T-helper 2 cell treated with Interferon-gamma antibody and Interleukin-4, amounts not matched to agents 5 μg/mL and 100 μg/mL, for 36 hours (primary cell): ENCODE measurements at places on chromosomes 16 and 17.

DNA sequence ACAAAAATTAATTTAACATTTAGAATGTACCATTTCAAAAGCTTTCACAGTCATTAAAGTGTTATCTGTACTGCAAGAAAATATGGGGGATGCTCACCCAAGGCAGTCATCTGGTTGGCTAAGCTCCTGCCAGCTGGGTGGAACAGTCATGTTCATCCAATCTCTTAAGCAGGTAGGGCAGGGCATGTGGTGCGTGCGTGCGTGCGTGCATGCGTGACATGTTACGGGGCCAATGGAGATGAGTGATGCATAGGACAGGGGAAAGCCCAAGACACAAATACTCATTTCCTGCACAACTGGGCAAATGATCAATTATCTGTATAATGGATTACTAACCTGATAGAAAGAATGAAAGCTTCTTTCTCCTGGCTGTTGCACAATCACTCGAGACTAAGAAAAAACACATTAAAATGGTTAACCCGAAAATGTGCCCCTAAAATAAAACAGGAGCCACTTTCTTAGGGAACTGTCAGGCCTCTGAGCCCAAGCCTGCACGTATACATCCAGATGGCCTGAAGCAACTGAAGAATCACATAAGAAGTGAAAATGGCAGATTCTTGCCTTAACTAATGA lies 104.4 kb downstream of the MYO1D start:
- no peak for DNase-seq

DNA sequence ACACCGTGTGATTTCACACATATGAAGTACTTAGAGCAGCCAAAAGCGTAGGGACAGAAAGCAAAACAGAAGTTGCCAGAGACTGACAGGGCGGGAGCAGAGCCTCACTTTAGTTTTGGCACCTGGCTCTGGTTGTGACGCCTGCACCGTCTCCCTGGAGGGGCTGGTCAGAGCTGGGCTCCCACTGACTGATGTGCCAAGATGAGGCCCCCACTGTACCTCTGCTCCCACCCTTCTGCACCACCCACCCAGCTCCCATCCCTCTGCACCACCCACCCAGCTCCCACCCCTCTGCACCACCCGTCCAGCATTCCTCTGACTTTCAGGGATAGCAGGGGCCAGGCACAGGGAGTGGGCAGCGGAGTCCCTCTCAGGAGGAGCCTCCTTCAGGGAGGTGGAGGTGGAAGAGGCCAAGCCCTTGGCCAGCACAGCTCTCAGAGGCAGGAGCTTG lies 3.2 kb upstream of the PRSS21 start:
- DNase-seq = no peak

DNA sequence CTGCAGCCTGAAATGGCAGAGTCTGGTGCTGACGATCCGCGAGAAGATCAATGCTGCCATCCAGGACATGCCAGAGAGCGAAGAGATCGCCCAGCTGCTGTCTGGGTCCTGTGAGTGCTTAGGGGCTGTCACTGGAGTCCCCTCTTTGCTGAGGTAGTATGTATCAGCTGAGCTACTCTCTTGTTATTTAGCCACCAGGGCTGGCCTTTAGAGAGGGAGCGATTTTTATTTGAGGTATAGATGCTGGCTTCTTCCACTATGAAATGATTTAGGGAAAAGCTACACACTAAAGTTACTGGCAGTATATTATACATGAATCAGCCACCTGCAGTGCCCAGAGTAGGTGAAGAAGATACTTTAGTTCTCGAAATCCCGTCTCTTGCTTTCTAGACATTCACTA lies 2.6 kb downstream of the CDK5RAP3 start:
- no peak for DNase-seq

- no peak for DNase-seq
Measured at GRCh38 chr16:60107437-60107836, 1373.3 kb upstream of the GOT2 start.

DNA sequence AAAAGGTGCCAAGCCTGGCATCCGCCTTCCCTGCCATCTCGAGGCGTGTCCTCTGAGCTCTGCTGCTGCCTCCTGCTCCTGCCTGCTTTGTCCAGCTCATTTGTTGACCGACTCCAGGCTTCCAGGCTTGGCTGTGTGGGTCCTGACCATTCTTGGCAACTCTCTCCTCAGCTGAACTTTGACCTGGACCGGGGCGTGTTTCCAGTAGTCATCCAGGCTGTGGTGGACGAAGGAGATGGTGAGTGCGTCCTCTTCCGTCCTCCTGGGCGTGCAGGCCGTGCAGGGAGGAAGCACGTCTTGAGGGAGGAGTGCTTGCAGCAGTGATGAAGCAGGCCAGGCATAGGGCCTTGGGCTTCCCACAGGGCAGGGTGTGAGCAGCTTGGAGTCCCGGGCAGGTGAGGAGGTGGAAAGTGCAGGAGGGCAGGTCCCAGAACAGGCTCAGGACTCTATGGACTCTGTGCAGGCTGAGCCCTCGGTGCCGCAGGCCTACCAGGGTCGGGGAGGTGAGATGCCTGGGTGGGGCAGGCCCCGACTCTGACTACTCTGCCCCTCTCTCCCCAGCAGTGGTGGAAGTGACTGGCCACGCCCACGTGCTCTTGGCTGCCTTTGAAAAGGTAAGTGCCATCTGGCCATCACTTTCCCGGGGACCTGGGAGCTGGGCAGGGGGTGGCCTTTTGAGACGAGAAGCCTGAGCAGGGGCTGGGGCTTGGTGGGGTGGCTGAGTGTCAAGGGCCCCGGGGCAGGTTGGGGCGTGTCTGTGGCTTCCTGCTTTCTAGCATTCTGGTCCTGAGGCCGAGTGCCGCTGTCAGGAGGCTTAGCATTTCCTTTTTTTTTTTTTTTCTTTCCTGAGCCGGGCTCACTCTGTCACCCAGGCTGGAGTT lies 28.6 kb upstream of the NUDT16L1 start:
- DNase-seq = peak; percentile 51

DNA sequence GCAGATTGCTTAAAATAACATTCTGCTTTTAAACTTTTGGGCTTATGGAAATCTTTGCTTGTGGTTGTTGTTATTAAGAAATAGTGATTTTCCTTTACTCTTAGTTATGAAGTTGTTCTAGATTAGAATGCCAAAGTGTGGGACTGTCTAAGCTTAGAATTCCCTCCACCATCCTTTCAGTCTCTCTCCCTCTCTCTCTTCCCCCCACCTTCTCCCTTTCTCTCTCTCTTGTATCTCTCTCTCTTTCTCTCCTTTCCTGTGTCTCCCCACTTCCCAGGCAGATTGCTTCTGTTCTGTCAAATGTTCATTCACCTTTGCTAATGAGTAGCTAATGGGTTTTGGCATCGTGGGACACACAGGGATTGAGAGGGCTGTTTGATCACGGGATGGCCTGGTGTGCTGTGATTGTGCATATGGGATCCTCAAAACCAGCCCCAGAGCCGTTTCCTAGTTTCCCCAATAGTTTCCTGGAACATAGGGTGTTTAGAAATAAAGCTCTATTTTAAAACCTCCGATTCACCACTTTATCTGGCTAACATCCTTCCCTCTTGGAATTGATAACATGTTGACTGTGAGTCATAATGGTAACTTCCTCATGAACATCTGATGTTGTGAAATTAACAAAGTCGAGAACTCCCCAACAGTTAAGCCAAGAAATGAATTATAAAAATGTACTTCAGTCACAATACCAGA lies 502.6 kb downstream of the TMEM114 start:
- no peak for DNase-seq

DNA sequence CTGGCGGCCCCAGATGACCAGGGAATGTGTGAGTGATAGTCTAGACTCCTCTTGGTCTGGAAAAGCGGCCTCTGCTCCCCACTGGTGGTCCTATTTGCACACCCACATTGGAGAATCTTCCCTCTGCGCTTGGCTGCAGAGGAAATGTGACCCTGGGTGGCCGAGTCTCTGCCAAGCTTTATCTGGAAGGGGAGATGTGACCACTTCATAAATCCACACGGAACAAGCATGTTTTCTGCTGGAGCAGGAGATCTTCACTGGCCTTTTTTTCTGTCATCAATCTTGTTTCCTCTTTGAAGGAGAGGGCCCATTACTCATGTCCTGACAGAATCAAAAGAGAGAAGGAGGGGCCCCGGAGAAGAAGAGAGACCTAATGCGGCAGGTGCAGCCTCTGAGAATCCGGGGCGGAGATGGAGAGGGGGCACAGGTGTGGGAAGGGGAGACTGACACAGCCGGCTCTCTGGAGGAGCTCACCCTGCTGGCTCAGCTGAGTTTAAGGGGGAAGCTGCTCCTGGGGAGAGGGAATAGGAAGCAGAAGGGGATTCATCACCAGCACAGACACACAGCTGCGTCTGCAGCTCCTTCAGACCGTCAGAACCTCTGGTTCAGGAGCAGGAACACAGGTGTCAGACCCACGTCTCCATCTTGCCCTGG lies 116.3 kb downstream of the SOX9 start:
- DNase-seq = no peak

DNA sequence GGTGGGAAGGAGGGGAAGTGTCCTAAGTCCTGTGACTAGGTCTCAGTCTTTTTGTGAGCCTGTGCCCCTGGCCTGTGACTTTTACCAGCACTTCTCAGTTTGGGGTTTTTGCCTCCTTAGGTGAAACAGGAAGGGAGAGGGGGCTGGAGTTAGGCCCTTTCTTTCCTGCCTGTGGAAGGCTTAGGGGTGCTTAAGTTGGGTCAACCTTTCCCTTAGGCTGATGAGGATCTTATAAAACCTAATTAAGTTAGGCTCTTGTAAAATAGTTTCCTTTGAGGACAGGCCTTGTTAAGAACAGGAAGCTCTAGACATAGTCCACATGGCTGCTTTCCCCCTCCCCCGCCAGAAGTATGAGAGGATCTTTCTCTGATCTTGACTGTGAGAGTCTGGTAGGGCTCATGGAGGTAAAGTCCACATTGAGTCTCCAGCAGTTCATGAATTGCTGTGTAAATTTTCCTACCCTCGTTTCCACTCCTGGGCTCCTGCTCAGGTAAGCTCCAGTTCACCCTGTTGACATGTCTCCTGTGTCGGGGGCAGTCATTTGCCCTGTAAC lies 17.0 kb upstream of the DNASE1 start:
- no peak for DNase-seq

DNA sequence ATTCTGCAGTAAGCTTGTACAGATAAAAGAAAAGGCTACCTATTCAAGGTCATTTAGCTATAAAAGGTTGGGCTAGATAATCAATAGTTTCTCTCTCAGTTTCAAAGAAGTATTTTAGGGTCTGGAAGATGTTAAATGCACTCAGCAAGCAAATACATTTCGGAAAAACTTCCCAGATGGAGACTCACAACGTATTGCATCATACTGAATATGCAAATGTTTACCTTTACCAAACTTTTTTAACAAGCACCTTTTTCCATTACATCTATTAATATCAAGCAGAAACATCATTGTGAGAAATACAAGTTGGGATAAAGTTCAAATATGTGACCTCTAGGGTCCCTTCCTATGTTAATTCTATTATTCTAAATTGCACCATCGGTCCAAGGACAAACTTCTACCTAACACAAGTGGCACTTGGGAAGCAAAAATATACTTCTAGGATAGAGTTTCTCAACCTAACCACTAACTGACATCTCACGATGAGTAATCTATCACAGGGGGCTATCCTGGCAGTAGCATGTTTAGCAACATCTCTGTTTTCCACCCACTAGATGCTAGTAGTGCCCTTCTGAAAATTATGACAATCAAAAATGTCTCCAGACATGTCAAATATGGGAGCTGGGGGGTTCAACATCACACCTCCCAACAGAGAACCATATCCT lies 14.5 kb downstream of the KANSL1 start:
- DNase-seq = no peak

DNA sequence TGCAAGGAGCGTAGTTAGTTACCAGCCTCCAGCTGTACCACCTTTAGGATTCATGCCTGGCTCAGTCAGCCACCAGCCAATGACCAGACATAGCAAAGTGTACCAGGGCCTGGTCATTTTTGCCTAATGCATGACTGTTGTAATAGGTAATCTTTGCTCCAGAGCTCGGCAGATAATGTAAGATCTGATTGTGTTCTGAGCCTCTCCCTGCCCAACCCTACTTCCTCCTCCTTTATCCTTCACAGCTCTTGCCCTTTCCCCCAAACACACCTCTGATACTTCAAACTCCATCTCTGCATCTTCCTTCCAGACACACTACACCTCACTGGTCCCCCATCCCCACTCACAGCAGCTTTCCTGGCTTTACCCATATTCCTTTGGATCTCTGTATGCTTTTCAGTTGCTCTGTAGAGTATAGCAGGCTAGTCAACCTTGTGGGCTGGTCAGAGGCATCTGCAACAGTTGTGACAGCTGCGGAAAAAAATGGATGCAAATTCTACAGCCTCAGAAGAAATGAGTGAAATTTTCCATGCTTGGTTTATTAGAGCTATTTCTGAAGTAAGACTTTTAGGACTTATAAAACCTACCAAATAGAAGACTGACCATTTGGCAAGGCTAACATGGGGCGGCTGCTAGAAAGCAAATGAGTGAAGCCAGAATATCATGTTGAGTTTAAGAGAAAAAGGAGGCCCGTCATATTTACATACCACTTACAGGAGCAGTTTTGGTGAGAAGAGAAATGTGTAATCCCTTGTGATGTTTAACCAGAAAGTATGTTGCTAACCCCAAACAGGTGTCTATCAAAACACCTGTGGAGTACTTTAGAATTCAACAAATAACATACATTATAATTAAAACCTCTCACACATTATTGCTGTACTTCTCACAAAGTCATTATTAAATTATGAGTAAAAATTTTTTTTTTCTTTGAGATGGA lies 19.9 kb upstream of the C16orf87 start:
- no peak for DNase-seq

GRCh38 chr16:12456355-12456754 lies 347.3 kb downstream of the CPPED1 start:
- no peak for DNase-seq

DNA sequence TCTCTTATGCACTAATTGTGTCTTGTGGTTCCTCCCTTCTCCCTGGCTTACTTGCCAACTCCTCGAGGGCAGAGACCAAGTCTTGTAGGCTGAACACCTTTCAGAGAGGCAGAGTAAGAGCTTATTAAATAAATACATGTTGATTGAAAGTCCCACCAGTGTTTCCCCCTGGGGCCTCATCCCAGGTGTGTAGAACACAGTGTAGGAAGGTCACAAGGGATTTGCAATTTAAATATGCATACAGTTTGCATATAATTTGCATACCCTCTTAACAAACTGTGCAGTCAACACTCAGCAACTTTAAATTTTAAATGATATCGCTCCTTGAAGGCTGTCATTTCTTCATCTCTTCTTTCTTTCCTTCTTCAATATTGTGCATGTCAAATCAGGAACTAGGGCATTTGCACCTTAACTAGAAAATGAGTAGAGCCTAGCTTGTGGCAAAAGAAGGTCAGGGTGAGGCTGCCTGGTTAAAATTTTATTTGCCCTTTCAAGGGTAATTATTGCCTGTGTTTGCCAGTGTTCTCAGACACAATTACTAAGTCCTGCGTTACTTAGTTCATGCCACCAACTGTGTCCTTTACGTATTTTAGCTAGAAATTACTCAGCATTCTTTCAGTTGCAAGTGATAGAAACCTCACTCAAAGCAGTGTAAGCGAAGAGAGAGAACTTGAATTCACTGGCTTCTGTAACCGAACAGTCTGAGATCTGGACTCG lies 465.7 kb downstream of the HAPSTR1 start:
- no peak for DNase-seq

GRCh38 chr16:6957681-6958080 lies 375.0 kb upstream of the RBFOX1 start:
- DNase-seq = no peak

DNA sequence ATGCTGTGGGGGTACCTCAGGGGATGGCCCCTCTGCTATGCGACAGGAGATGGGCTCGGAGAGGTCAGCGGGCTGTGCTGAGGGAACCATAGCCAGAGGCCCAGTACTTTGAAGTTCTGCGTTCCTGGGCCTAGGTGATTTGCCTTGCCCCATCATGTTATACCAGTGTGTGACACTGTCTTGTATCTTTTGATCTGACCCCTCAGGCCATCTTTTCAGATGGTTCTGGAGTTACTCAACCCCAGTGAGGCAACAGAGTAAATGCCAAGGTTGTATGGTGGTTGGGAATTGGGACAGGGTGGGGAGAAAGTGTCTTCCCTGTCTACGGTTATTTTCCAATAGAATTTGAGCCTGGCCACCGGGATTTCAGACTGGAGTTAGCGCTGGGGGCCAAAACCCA lies 8.5 kb downstream of the MSI2 start:
- no peak for DNase-seq
